ENCODE measurements at places on chromosomes 4 and X.

- no peak for DNase-seq
Observed at GRCh38 chrX:10087391-10087790, 69.4 kb upstream of the CLCN4 start.

DNA sequence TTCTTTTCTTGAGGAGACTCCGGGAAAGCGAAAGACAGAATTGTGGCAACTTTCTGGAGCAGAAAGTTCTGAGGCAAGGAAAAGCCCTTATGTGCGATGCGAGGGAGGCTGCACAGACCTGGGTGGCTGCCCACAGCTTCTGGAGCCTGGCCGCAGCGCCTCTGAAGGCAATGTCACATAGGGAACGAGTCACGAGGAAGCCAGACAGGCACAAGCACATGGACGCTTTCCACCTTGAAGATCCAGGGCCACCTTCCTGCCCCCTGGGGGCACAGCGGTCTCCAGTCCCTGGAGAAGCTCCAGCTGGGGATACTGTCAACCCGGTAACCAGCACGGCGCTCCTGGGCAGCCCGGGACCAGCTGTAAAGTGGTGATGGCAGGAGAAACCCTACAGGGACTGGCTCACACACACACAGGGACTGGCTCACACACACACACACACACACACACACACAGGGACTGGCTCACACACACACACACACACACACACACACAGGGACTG lies 69.8 kb downstream of the MTNR1A start:
- no peak for DNase-seq

GRCh38 chr4:99156992-99157391 lies 12.9 kb upstream of the ADH4 start:
- no peak for DNase-seq

GRCh38 chrX:138858438-138858837 lies 146.9 kb upstream of the FGF13 start:
- no peak for DNase-seq

GRCh38 chr4:105923497-105924238 lies 28.4 kb downstream of the NPNT start:
- DNase-seq = no peak

DNA sequence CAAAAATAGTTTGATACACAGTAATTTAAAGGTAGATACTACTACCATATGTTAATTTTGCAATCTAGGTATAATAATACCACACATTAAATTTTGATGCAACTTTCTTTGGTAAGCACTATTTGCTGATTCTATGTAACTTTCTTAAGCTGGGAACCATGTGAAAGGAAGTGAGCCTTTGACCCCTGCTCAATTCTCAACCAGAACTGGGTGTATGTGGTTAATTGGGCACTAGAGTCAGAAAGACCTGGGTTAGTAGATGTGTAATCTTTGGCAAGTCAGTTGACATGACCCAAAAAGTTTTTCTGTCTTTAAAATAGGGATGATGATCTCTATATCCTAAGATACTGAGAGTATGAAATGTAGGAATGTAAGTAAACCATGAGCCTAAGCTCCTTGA lies 22.4 kb downstream of the TLR2 start:
- no peak for DNase-seq

GRCh38 chrX:2187352-2188115 lies 313.2 kb downstream of the DHRSX start:
- no peak for DNase-seq

DNA sequence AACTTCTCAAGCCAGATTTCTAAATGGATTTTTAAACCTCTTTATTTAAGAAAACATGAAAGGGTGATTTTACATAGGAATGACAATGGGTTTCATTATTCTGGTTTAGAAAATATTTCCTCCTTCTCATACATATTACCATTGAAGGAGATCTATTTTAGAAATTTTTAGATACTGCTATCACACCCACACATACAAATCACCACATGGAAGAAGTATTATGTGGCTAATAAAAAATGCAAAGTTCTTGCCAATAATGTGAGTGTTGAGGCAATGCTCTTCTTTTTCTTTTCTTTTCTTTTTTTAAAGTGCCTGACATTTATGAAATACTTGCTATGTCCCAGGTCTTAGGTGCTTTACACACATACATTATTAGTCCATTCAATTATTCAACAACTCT lies 6.8 kb downstream of the STAP1 start:
- DNase-seq = no peak

DNA sequence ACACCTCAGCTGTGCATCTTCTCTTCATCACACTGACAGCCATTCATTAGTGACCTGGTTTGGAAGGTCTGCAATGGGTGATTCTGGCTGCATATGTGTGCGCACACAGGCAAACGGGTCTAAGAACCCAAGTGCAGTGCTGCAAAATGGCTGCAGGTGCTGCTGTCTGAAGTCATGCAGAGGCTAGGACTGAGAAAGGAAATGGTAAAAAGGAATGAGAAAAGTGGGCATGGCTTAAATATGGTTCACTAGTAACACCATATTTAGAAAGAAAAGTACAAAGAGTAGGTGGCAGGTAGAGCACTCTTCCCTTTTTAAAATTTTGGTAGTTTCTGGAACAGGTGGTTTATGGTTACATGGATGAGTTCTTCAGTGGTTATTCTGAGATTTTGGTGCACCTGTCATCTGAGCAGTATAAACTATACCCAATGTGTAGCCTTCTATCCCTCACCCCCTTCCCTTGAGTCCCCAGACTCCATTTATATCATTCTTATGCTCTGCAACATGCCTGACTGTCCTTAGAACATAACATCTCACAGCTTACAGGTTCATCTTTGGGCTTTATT lies 78.4 kb downstream of the CCNG2 start:
- no peak for DNase-seq

GRCh38 chrX:9619581-9619980 lies 146.1 kb downstream of the GPR143 start:
- no peak for DNase-seq

GRCh38 chr4:171024720-171025303 lies 788.4 kb upstream of the GALNTL6 start:
- no peak for DNase-seq

DNA sequence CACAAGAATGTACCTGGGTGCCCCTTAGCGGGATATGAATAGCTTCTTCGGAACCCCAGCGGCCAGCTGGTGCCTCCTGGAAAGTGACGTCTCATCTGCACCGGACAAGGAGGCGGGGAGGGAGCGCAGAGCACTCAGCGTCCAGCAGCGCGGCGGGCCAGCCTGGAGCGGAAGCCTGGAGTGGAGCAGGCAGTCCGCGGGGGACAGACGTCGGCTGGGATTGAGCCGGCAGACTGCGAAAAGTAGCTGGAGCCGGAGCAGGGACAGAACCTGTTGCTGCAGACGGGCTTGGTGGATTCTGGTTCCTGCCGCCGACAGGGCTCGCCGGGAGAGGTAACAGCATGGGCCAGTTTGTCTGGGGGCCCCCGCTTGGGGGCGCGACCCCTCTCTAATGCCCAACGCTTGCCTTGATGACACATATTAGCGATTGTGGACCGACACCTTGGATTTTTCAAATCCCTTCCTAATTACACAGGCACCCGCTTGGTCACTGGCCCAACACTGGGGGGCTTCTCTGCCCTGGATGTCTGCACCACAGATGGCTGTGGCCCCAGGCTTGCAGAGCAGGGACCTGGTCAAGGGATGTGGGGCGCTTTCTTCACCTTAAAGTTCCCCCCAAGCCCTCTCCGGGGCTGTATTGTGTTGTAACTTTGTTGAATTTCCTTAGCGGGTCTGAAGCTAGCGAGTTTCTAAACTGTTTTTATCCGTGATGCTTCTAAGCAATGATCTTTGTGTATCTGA lies at the start of gene NPFFR2:
Gene NPFFR2, plus strand, starts transcription at position 133 of the 741 bp plus-strand sequence. CDS start 96,592 bp downstream, outside the sequence.
- no peak for DNase-seq

DNA sequence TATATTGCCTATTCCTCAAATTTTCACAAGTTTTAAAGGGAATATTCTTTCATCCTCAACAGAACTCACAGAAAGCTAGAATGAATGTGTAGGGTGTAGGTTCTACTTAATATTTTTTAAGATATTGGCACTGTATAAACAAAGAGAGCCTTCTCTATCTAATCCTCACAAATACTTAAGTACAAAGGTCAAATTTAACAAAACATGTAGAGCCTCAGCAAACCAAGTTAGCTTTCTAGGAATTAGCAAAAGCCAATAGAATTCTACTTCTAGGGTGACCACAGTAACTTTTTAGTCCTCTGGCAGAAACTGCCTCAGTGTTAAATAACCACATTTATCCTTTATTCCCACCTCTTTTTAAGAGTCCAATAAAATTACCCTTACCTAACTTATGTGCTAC lies 19.3 kb downstream of the DHX15 start:
- DNase-seq = no peak

DNA sequence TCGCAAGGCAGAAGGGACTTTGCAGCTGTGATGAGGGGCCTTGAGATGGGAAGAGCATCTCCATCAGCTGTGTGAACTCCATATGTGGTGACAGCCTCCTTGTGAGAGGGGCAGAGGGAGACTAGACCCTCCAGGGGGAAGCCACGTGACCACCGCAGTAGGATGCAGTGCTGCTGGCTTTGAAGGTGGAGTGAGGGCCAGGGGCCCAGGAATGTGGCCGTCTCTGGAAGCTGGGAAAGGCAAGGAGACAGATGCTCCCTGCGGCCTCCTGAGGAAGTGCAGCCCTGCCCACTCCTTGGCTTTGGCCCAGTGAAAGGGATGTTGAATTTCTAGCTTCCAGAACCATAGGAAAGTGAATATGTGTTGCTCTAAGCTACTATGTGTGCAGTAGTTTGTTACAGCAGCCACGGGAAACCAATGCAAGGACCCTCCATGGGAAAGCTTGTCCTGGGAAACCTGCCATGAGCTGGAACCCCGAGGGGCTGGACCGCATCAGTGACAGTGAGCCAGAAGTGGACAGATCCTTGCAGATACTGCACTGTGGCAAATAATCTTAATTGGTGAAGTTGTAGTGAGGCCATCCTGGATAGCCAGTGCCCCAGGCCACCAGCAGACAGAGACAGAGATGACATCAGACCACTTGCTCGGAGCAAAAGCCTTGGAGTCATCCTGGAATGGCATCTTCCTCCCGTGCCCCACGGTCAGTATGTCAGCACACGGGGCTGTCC lies 35.4 kb upstream of the SORCS2 start:
- DNase-seq = no peak

GRCh38 chrX:105781804-105782203 lies 40.5 kb upstream of the NRK start:
- DNase-seq = no peak

DNA sequence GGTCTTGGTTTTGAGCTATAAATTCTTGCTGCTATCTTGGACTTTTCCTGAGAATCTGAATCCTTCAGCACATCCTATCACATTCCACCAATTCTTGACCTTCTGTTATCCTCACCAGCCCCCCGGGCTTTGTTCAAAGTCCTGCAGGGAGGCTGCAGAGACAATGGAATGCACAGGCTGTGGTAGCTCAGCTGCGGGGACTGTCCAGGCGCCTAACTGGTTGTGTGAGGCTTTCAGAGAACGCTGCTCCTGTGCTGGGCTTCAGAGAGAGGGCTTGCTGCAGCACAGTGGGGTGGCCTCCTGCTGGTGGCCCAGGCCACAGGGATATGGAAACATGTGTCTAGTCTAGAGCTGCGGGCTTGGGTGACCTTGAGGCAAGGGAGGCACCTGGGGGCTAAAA lies 196.3 kb upstream of the GATB start:
- DNase-seq = no peak

DNA sequence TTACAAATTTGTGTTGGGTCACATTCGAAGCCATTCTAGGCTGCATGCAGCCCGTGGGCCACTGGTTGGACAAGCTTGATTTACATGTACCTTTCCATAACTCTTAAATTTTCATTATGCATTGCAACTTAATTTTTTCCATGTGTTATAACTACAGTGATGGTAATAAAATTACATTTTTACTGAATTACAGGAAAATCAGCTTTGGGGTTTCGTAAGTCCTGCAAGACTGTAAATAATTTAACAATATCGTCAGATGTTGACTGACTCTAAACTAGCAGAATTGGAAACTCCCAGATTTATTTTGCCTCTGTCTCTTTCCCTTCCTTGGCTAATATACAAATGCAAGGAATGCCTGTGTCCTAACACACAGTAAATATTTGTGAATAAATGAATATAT lies 88.0 kb upstream of the RAPGEF2 start:
- DNase-seq = no peak

DNA sequence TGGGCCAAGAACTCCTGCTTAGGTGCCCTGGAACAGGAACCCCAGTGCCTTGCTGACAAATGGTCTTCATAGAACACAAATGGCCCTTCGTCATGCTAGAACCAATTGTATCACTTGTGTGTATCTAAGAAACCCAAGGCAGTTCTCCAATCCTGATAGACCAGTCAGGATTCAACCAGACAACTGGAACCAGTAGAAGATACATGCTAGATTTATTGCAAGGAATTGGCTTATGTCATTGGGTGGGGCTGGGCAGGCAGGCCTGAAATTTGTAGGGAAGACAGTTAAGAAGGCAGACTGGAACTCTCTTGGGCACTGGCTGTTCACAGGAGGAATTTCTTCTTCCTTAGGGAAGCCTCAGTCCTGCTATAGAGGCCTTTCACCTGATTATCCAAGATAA lies 17.0 kb upstream of the TBL1X start:
- no peak for DNase-seq

DNA sequence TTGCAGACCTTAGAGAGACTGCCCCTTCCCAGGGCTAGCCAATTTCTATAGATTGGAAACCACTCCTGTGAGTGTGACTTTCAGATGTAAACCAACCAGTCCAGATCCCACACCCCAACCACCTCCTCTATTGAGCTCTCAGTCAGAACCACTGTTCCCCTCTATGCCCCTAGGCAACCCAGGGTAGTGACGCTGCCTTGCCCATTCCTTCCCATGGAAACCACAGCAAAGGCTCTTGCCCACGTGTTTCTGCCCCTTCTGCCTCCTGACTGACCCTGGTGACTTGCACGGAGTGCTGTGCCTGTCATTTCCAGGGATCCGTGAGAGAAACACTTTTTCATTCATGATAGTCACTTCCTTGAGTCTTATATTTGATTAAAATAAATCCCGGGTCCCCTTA lies 32.4 kb downstream of the CYTL1 start:
- no peak for DNase-seq

- DNase-seq = no peak
Observed at GRCh38 chr4:24924309-24924781, 11.5 kb upstream of the CCDC149 start.

- no peak for DNase-seq
Observed at GRCh38 chrX:13386636-13387035, 66.8 kb upstream of the ATXN3L start.
